ENCODE measurements at places on chromosomes 12 and 14.

GRCh38 chr14:24513009-24513408 lies 4.9 kb upstream of the CMA1 start:
- DNase-seq: no peak

- no peak for DNase-seq
These were observed 36.0 kb downstream of the MAP3K9 start for GRCh38 chr14:70773182-70773862.

DNA sequence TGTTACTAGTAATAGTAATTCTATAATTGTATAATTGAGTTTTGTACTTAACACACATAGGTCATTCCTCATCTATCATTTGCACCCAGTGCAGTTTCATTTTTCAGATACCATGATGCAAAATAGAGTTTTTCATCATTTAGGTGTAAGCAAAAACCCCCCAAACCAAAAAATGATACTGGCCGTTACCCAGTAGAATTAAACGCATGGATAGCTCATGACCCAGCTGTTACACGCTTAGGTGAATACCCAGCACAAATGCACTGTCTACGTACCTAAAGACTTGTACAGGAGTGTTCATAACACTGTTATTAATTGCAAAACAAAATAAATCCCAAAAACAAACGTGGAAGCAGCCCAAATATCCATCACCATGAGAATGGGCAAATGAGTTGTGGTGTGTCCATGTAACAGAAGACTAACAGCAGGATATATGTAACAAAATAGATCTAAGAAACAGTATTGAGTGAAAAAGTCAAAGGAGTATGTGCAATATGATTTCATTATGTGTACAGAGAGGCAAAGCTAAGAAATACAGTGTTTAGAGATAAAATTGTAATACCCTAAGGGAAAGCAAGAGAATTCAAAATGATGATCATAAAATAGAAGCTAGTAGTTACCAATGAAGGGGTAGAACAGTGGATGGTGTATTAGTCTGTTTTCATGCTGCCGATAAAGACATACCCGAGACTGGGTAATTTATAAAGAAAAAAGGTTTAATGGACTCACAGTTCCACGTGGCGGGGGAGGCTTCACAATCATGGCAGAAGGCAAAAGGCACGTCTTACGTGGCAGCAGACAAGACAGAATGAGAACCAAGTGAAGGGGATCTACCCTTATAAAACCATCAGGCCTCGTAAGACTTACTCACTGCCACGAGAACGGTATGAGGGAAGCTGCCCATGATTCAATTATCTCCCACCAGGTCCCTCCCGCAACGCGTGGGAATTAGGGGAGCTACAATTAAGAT lies 49.8 kb downstream of the EID3 start:
- DNase-seq: no peak

- no peak for DNase-seq
These were observed 57.6 kb upstream of the CRACR2A start for GRCh38 chr12:3810540-3810939.

DNA sequence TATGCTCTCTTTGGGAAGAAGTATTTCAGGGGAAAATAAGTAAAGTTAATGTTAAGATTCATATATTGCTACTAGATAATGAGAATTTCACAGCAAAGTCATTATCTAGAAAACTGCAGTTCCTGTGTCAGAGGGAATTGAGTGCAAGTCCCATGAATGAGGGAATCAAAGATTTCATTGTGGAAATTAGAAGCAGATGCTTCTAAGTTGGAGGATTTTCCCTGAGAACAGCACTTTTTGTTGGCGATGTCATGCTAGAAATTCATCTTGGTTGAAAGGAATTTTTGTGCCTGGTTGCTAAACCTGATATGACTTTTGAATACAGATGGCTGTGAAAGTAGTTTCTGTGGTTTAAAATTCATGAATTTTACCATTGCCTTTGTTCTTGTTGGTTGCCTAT lies 25.6 kb downstream of the FRMD6 start:
- no peak for DNase-seq

DNA sequence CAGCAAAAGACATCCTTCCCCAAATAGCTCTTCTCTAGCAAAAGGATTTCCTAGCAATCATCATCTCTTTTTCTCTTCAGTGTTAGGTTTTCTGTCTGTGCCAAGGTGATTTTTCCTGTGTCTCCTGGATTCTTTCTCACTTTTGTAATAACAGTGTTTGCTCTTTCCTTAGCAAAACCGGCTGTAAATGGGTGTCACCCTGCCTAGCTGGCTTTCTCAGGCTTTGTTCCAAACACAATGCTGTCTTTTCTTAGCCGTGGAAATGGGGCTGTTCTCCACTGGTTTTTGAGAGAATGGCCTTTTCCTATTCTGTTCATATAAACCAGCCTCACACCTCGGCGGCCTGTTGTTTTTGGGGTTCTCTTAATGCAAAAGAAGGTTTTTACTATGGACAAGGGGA lies 21.9 kb downstream of the JDP2 start:
- DNase-seq: no peak

DNA sequence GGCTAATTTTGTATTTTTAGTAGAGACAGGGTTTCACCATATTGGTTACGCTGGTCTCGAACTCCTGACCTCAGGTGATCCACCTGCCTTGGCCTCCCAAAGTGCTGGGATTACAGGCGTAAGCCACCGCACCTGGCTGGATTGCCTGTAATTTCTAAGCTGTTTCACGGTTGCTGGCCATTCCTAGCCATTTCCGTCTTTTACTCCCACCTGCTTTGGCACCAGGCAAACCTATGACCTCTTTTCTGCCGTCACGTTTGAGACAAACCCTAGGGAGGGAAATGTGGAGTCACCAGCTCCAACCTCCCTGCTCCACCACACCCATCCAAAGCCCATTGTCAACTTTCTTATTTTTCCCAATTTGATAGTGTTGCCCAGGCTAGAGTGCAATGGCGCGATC lies 1.2 kb downstream of the GPR132 start:
- no peak for DNase-seq

DNA sequence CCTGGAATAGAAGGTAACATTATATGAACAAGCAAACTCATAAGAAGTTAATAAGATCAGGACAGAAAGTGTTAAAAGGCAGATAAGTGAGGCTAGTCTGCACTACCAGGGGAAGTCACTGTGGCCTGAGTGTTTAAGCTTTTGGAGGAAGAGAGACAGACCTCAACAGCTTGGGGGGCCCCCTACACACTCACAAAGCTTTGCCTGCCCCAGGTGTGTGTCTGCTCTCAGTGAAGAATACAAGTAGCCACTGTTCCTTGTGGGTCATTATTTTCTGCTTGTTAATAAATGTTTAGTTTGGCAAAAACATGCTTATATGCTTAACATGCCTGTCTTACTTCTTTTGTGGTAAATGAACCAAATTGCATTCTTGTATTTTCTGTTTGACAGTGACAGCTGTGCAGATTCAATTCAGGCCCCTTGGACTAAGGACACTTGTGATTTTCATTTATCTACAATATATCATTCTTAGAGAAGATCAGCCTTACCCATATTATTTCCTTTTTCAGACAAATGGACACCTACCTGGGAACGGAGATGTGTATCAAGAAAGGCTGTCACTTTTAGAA lies 50.7 kb upstream of the C12orf71 start:
- no peak for DNase-seq

- DNase-seq: no peak
These were observed 53.9 kb upstream of the FICD start for GRCh38 chr12:108461058-108461660.

DNA sequence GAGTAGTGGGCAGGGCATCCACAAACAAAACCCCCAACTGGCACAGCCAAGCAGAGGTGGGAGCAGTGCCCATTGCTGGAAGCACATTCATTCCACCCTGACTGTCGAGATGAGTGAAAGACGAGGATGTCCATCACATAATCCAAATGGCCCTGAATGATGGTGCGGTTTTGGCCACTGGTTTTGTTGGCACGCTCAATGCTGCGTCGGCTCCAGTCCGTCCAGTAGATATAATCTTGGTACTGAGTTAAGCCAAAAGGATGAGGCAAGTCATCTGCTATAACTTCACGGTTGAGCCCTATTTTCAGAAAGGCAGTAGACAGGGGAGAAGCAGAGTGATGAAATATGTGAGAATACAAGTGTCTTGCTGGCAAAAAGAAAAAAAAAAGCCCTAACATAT lies 88.1 kb downstream of the BCL2L14 start:
- no peak for DNase-seq

DNA sequence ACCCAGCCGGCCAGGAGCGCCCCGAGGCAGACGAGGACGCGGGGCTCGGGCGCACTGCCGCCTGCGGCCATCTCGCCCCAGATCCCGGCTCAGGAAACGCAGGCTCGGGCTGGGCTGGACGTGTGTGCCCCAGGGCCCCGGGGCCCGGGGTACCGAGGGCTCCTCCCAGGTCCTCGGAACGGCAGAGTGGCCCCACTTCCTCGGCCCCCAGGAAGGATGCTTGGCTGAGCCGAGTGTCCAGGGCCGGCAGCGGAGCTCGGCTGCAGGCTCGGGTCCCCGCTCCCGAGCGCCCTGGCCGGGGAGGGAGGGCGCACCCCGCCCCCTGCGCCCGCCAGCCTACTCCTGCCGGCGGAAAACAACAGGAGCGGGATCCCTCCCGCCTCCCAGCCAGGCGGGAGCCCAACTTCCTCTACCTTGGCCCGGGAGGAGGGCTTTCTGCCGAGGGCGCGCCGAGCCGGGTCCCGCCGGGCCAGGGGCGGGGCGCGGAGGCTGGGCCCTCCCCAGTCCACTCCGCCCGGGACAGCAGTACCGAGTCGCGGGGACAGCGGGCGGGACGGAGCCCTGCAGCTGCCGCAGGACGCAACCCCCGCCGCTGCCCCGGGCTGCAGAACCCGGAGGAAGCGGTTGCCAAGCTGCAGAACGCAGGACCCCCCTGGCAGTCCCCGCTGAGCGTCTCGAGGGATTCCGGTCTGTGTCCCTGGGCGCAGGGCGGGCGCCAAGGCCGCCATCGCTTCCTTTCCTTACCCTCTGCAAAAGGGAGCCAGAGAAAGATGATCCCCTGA lies at the start of gene VSIG10:
TSS of gene VSIG10 (minus strand) at position 411 of the 782 bp plus-strand sequence. CDS start at position 71, 340 bp downstream.
- DNase-seq: no peak
